HTR-8/SVneo (cell line): ENCODE measurements at places on chromosomes 12 and 14.
A peak's percentile ranks its signal among the peaks of the same experiment; 100 is the strongest.

GRCh38 chr12:21786041-21786531 is 11.6 kb upstream of the KCNJ8 start:
- DNase-seq: no peak

- DNase-seq: no peak
Observed at GRCh38 chr12:84811291-84811690, 101.3 kb downstream of the SLC6A15 start.

- DNase-seq: no peak
Observed at GRCh38 chr12:94834036-94834625, 169.4 kb downstream of the NDUFA12 start.

- DNase-seq: no peak
Observed at GRCh38 chr14:23428686-23429495, 6.6 kb downstream of the MYH7 start.

GRCh38 chr12:130118181-130118580 is 44.1 kb upstream of the FZD10 start:
- no peak for DNase-seq

GRCh38 chr12:101745481-101745880 is 6.2 kb upstream of the SYCP3 start:
- DNase-seq: no peak

GRCh38 chr12:132615579-132616038 is 3.0 kb upstream of the P2RX2 start:
- DNase-seq: no peak

DNA sequence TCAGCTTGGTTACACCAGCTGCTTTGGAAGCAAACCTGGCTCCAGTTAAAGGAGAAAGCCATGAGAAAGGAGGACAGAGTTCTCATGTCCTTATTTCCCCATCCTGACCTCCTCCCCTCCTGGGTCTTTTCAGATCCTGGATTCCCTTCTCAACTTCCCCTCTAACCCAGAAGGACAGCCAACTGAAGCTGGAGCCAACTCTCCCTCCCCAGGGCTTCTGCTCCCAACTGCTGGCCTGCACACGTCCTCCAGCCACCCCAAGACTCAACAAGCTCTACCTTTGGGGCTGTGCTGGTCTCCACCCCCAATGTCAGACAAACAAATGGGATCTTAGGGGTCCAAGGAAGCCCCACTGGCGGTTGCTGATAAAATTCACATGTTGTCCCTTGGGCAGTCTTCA is 651.1 kb upstream of the TBX3 start:
- no peak for DNase-seq

GRCh38 chr12:128920468-128920867 is 67.2 kb downstream of the GLT1D1 start:
- DNase-seq: no peak

DNA sequence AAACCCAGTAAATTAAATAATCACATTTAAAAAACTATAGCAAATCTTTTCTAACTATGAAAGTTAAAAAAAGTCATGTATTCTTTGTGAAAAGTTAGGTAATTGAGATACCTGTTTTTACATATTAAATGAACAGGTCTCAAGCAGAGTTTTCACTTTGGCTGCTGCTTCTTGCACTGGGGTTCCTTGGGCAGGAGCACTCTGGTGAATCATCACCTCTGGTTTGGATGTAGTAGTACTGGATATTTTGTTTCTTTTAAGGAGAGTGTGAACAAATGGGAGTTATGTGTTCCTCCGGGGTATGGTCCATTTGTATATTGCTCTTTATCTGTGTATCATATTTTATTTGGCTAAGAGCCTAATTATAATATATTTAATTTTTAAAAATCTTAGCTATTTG is 82.7 kb downstream of the FUT8 start:
- DNase-seq: no peak

DNA sequence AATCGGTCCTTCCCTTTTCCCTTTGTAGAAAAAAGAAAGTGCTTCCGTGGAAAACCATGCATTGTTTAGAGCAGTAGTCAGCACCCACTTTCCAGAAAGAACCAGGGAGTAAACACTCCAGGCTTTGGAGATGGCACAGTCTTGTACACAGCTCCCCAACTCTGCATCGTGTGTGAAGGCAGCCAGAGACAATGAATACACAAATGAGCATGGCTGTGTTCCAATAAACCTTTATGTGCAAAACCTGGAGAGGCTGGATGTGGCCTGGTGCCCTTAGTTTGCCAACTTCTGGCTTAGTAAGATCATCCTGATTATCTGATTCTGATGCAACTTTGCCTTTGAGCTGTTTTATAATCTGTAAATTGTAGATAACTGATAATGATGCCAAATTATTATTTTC is 463.4 kb upstream of the TMEM132C start:
- no peak for DNase-seq

GRCh38 chr14:90639641-90640040 is 176.6 kb downstream of the TTC7B start:
- no peak for DNase-seq

DNA sequence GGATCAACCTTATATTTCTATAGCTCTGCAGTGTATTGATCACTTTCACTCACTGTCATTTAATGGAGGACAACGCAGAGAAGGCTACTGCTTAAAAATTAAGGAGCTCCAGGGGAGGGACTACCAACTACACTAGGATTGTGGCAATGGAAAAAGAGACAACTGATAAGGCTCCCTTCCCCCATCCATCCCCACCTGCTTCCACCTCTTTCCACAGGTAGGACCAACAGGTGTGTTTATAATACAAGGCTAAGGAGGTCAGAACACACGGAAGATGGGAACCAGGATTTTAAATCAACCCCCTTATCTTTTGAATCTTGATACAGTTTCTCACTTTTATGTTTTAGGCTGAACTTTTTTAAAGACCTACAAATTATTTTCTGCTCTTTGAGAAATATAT is 90.8 kb downstream of the STAB2 start:
- no peak for DNase-seq

GRCh38 chr14:95362138-95362494 is 42.4 kb upstream of the CLMN start:
- DNase-seq: no peak

- no peak for DNase-seq
Observed at GRCh38 chr12:102512523-102512922, 32.2 kb upstream of the IGF1 start.

- DNase-seq: no peak
Observed at GRCh38 chr12:119669744-119670472, 2.0 kb downstream of the PRKAB1 start.

GRCh38 chr12:75702477-75703093 is 191.2 kb upstream of the KRR1 start:
- no peak for DNase-seq

DNA sequence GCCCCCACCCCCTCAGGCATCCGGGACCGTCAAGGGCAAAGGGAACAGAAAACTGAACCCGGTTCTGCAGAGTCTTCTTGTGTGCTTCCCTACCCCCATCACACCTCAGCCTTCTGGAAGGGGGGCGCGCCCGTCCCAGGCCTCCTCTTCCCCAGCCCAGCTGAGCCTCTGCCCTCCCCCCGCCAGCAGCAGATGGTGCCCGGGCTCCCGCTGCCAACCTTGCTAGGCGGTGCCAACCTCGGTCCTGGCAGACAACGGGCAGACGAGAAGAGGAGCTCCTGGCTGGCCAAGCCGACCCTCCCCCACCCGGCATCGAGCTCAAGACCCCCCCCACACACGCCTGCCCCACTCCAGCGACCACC is 8.7 kb downstream of the STAC3 start:
- no peak for DNase-seq

- DNase-seq: no peak
Observed at GRCh38 chr12:4439736-4440135, 5.9 kb downstream of the FGF6 start.

DNA sequence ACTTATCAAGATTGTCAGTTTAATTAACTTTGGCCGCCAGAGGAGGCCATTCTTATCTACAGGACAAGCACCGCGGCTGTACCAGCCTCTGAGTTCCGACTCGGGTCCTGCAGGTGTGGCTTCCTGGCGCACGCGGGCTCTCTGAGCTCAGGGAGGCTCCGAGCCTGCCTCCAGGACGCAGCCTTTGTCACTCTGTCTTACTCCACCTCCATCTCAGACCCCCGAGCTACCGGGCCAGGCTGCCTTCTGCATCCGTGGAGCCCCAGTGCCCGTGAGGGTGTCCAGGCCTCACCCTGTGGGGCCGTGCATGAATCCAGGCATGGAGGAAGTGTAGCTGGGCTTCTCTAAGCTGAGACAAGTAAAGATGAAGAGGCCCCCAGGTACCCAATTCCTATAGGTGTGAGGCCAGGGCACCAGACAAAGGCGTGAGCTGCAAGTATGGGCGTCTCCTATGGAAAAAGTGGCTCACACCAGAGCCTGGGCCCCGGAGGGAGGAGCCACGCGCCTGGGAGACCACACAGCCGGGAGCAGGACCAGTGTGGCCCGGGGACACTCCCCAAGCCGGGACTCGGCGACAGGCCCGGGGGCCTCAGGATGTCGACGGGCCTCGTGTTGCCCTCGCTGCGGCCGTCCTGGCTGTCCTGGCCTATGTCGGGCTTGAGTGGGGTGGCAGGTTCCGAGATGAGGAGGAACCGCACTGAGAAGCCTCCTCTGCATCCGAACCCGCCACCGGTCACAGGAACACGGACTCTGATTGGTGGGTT is 42.8 kb downstream of the NOC4L start:
- DNase-seq: no peak

DNA sequence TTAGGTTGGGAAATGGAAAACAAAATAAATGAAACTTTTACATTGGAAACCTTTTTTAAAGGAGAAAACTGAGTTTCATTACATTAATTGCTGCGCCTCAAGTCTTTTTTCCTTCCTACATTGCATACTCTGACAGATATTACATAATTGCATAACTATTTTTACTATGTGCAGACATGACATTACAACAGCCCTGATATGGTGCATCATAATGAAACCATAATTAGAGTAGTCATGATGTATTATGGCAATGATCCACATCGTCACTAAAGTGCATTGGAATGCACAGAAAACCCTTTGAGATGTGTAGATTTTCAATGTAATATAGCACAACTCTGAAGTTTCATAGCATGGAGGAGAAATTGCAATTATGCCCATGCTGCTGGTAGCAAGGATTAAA is 217.8 kb upstream of the NPAS3 start:
- no peak for DNase-seq

DNA sequence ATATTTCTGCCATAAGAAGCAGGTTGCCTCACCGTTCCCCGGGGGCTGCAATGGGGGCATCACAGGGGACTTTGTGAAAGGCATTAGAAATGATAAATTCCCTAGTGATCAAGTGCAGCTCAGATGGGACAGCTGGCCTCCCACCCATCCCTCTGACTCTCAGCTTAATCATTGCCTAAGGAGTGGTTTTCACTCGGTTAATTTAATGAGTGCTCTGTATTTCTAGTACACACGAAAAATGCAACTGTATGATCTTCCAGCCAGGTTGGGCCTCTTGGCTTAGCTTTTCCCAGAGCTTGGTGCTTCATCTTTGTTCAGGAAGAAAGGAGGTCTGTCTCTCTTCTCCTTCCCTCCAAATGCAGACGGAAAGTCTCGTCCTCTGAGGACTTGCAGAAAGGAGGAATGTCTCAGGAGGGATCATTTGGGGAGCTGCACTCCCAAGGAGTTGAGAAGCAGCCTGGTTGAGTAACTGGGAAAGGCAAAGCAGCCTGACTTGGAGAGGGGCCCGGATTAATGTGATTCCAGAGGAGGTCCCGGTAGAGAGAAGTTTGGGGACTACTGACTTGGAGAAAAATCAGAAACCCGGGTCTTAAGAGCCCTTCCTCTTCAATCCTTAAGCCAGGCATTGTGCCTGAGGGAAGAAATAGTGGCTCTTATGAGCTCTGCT is 7.2 kb downstream of the CD9 start:
- DNase-seq: no peak

- DNase-seq: no peak
Observed at GRCh38 chr14:42676636-42677035, 1070.0 kb downstream of the LRFN5 start.

DNA sequence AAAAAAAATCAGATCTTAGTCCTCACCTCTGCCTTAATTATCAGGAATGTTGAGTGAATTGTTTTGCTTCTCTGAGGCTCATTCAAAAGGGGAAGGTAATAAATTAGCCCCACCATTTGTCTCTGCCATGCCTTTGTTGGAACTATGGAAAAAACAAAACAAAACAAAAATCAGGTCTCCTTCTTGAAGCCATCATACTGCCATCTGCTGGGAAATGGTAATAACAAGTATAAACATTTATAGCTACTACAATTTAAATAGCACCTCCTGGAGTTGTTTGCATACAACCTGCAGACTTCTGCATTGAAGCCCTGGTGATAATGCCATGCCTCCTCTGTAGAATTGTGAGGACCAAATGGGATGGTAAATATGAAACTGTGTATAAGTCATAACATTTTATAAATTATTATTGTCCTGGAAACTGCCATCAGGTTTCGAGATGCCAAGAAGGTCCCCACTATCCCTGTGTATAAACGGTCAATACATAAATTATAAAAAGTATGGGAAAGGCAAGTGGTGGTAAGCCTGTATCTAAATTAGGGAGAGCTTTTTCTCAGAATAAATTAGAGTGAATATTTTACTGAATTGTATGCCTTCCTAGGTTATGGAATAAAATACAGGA is 87.2 kb upstream of the FGD4 start:
- DNase-seq: peak; percentile 38

- DNase-seq: no peak
Observed at GRCh38 chr12:121613462-121613861, 12.9 kb upstream of the ORAI1 start.

GRCh38 chr12:100267603-100268281 is 765 bp downstream of the SCYL2 start:
- DNase-seq: no peak

- peak; percentile 10 for DNase-seq
Observed at GRCh38 chr14:24938593-24938992, 111.4 kb downstream of the STXBP6 start.

- no peak for DNase-seq
Observed at GRCh38 chr12:87336814-87337336, 692.3 kb downstream of the C12orf50 start.

- DNase-seq: no peak
Observed at GRCh38 chr12:77337362-77337761, 272.0 kb upstream of the E2F7 start.

GRCh38 chr12:115172521-115172920 is 488.5 kb upstream of the TBX3 start:
- DNase-seq: no peak

- no peak for DNase-seq
Observed at GRCh38 chr12:11765817-11766794, 116.6 kb downstream of the ETV6 start.

DNA sequence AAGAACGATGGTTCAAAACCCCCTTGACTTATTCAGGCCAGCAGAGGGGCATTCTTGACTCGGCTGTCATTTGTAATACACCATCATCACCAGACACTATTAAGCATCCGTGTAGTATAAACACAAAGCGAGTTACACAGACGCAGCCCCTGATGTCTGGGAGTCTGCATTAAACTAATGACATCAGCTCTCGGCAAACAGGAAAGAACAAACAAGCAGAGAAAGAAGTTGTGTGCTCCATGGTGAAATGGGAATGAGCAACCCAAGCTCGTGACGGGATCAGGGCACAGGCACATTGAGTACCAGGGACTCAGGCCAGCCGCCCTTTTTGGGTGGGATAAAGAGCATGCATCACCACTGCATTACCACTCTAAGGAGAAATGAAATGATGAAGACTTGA is 460.1 kb downstream of the MED13L start:
- DNase-seq: no peak

- DNase-seq: no peak
Observed at GRCh38 chr12:130714091-130714590, 2.0 kb downstream of the RIMBP2 start.

- no peak for DNase-seq
Observed at GRCh38 chr14:25034803-25035681, 14.9 kb downstream of the STXBP6 start.
